SW480 (cell line): ENCODE measurements at places on chromosomes 4 and X.

- DNase-seq = no peak
These were observed 308.8 kb downstream of the TEX13C start for GRCh38 chrX:125628435-125628834.

DNA sequence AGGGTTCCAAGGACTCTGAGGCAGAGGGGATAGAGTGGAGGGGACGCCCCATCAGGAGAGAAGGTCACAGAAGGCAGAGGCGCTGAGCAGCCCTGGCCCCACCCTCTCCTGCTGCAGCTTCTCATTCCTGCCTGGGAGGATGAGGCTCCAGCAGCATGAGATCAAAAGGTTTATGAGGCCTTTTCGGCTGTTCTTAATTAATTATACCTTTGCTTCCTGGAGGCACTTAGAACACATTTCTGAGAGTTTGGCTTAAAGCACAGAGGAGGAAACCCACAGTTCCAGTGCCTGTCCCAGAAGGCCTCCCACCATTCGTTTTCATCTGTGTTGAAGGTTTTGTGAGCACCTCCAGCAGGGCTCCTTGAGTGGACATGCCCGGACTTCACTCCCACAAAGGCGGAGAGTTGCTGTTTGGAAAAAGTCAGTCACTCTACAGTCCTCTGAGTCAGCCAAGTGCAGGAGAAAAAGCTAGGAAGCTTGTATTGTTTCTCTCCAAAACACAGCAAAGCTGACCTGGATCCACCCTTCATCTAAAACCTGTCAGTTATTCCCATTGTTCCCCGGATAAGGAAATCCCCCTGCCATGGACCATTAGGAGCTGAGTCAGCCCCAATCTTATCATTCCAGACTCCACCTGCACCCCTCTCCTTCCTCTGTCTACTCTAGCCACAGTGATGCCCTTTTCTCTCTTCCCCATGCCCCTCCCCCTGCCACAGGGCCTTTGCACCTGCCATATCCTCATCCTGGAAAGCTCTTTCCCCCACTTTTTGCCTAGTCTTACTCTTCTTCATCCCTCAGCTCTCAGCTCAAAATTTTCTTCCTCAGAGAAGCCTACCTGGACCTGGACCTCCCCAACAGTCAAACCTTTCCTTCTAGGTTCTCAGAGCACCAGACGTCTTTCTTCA is 276.8 kb downstream of the FBXW7 start:
- peak; percentile 16 for DNase-seq

DNA sequence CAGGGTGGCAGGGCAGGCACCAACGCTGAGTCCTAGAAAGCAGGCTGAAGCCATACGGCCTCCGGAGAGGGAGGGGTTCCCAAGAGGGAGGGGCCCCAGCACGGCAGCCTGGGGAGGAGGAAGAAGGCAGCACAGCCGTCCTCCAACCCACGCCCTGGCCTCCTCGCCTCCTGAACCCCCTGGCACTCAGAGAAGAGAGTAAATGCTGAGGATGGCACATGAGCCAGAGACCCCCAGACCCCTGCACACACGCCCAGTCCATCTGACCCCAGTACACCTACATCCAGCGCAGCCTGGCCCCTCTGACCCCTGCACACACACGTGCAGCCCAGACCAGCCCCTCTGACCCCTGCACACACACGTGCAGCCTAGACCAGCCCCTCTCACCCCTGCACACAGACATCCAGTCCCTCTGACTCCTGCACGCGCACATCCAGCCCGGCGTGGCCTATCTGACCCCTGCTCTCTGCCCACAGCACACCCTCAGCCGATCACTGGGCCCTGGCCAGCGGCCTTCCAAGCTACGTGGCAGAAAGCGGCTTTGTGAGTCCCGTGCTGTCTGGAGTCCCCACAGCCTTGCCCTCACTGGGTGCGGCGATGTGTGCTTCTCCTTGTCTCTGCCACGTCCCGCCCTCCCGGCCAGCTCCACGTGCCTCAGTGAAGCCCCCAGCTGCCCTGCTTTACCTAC is 18.5 kb downstream of the ATP5ME start:
- DNase-seq = no peak

DNA sequence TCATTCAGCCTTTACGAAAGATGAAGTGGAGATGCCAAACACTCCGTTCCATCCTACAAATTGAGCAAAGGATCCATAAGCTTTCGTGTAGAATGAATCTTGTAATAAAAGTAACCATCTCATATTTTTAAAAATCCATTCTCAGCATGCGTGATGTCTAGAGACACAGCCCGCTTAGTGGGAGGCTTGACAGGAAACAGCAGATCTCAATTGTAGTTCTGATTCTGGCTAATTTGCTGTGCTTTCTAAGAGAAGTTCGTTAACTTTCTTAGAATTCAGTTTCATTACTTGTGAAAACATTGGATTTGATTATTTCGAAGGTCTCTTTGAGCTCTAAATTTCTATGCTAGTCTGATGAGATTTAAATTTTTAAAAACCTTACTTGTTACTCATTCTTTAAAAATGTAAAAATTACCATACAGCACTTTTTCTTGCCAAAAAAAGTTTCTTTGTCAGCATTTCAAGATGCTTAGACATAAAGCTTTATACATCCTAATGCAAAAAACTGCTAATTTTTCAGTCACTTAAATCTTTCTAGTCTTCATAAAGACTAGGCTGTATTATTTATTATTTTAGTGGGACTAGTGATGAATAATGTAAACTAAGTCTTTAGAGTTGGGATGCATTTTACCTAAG is 66.9 kb upstream of the NEIL3 start:
- DNase-seq = no peak

DNA sequence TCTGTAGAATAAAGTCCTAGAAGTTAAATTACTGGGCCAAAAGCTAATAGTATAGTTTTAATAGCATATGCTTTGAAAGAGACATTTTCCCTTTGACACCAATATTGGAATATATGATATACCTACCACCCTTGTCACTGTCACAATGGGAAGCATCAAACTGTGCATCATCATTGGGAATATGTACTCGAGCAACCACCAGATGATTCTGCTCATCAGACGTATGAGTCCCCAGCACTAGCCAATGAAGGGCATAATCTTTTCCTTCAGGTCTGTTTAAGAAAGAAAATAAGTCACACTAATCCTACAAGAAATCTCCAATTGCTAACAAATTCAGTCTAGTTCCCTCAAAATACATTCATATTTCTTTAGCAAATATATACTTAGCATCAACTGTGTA is 7.3 kb downstream of the RBBP7 start:
- DNase-seq = no peak

- DNase-seq = no peak
These were observed 291.9 kb upstream of the VCX3A start for GRCh38 chrX:6826856-6827255.

DNA sequence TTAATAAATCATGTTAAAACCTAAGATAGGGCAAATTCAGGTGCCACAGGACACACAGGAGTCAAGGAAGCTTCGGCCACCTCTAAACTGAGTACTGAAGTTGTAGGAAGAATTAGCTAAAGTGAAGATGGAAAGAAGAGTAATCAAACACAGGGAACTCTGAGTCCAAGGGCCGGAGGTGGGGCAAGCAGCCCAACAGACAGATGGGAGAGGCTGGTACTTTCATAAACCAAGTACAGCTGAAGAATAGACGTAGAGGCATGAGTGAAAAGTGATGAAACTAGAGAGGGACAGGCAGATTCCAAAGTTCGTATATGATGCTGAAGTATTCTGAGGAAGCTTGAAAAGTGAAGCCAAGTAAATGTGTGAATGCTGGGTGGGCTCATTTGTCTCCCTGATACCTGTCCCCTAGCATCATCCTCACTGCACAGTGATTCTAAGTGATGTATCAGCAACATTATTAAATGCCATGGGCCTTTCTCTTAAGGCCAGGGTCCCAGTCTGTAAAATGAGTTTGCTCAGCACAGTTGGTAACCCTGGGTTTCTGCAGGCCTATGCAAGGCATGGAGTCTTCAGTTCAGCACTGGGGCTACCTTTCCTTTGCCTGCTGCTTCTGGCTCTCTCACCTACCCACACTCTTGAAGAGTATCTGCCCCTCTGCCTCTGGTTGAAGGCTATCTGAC is 203.3 kb downstream of the NR3C2 start:
- no peak for DNase-seq

DNA sequence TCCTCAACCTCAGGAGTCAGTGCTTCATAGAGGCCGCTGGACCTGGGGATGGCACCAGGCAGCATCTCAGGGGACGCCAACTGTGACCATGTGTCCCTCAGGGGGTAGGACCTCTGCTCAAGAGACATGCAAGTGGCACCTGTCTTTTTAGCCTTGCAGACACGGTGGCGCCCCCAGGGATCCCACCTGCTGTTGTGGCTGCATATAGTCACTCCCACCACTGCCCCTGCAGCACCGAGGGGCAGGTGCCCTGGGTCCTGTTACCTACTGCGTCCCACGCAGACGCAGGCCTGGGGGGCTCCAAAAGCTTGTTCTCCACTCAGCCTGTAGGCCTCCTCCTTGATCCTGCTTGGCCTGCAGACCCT is 2.5 kb downstream of the MYL5 start:
- DNase-seq = no peak

DNA sequence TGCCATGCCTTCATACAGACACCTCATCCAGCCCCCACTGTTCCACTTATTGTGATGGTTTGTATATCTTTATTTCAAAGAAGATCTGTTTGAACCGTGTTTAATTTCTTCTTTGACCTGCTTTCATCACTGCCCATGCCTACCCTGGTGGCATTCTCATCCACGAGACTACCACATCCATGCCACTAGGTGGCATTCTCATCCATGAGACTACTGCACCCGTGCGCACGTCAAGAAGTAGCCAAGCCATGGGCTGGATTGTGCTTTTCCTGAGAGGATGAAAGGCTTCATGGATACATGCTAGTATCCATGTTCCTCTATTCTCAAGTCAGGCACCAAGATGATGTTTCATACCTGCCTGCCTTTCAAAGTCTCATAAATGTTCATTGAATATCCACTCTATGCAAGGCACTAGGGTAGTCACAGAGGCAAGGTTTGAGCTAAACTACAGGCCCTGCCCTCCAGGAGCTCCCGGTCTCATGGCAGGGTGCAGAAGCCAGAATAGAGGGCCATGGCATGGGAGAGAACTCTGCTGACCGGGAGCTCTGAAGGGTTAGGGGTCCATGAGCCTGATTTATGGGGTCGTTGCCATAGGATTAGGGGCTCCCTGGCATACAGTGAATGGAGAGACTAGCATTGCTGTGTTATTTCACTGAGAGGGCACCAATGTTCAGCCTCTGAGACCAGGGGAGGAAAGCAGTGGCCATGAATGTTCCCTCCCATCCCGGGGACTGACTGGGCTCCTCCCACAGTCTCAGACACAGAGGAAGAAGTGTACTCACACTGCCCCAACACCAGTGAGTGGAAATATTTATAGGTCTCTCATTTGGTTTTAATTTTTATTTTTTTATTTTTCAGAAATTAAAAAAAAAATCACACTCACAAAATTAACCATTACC is 24.8 kb upstream of the EOLA2 start:
- DNase-seq = peak; percentile 46

- DNase-seq = no peak
These were observed 112.3 kb upstream of the SFRP2 start for GRCh38 chr4:153901220-153901619.

- peak; percentile 18 for DNase-seq
These were observed 973 bp downstream of the ADAMTS3 start for GRCh38 chr4:72567821-72568675.

- no peak for DNase-seq
These were observed 30.1 kb downstream of the GABRB1 start for GRCh38 chr4:47061435-47061834.
